Common myeloid progenitor, CD34-positive (primary cell): ENCODE measurements at places on chromosomes 2 and 18.

GRCh38 chr2:214127170-214127569 lies 283.7 kb upstream of the VWC2L start:
- DNase-seq, result no peak

DNA sequence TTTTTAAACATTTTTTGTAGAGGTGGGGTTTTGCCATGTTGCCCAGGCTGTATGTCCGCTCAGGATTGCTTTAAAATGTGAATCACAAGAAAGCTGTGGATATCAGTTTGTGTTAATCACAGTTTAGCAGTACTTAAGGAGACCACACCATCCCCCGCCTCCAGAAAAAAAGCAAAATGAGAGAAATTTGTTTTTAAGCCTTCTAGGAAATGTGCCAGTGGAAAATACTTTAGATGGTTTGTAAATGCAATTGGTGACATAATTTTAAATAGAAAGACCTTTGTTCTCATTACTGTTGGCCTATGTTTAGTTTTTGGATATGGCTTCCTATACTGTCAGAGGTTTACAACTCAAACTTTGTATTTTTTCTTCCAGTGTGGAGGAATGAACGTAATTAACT lies 27.0 kb downstream of the GCA start:
- DNase-seq, result no peak

GRCh38 chr18:7303316-7304060 lies 72.6 kb downstream of the LRRC30 start:
- no peak for DNase-seq

DNA sequence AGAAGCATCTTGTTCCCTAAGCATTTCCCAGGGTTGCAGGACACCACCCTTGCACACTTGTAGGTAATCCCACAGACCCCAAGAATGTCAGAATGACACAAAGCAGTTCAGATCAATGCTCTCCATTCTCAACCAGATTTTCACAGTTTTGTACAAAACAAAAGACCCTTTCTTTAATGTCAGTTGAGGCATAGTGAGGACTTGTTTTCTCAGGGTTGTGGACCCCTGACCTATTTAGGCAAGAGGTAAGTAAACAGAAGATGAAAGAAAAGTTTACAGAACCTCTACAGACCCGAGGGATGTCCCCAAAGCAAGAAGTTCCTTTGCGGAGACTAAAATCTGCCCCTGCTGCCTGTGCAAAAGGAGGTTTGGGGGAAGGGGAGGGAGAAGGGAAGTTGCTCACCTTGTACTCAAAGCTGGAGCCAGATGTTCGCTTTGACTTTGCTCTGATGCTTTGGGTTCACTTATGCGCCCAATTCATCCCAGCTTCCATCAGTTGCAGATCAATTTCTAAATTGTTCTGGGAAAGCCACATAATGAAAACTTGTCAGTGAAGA lies 635.4 kb downstream of the EPHA4 start:
- no peak for DNase-seq

- no peak for DNase-seq
These were observed 10.7 kb downstream of the LPIN1 start for GRCh38 chr2:11757101-11757500.

DNA sequence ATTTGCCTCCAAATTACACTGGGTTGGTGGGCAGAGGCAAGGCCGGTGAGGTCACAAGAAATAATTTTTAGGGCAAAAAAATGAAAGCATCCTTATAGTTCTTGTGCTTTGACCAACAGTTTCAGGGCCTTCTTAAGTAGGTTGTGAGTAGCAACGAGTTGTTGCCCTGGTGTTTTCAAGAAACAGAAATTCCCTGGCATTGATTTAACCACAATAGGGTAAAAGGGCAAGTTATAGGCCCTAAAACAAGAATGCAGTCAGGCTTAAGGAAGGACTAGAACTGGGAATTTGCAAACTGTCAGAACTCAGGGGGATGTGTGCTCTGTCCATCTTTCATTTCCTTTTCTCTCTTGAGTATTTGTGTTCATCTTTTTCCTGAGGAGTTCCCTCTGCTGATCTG lies 46.1 kb upstream of the STPG4 start:
- DNase-seq, result no peak

DNA sequence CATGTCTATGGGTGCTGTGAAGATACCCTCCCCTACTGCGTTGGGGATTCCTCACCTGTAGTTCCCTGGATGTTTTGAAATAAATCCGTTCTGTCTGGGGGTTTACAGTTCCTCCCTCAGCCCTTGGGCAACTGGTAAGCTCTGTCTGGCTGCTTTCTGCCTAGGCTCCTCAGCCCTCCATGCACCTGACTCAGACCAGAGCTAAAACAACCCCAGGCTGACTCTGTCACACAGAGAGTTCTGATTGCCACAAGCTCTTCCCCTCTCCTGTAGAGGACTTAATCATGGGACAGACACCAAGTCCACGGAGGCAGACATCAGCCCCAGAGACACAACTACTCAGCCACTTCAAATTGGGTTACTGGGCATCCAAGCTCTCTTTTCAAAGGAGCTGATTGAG lies 6.3 kb downstream of the VIT start:
- DNase-seq, result no peak

GRCh38 chr2:97712693-97713295 lies 582 bp upstream of the ZAP70 start:
- DNase-seq, result no peak

- no peak for DNase-seq
These were observed 155.0 kb upstream of the GLI2 start for GRCh38 chr2:120580709-120581108.

DNA sequence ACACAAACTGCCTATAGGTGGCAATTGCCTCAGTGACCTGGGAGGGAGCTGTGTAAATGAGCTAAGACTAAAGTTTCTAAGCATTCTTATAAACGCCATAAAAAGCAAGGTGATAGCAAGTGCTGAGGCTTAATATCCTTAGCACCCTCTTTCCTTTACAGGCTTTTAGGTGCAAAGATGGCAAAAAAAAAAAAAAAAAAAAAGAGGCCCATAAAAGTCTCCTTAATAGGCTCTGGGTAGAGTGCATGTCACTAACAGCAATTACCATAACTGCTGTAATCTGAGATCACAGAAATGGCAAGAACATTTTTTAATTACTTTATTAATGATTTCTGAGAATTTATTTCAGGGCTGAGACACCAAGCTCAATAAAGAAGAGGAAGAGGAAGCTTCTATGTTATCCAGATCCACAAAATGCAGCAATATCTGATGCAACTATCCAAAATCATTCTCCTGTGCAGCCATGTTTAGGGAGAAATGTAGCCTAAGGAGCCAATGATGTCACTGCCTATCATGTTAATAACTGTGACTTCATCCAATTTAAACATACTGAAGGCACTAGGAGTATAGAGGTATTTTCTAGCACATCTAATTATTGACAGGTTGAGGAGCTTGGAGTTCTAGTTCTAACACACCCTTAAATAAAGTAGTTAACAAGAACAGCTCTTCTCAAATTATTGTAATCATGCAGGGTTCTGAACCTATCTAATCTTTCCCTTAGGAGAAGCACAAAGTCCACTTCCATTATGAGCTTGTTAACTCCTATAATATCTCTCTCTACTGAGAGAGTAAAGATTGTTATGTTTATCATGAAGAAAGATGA lies 804.3 kb upstream of the ACVR2A start:
- DNase-seq, result no peak

- no peak for DNase-seq
These were observed 56.8 kb upstream of the DNMT3A start for GRCh38 chr2:25398534-25398933.

- no peak for DNase-seq
These were observed 69.8 kb upstream of the TCF4 start for GRCh38 chr18:55657572-55658331.

- DNase-seq, result no peak
These were observed 318.8 kb upstream of the KCNH7 start for GRCh38 chr2:163157411-163157810.

DNA sequence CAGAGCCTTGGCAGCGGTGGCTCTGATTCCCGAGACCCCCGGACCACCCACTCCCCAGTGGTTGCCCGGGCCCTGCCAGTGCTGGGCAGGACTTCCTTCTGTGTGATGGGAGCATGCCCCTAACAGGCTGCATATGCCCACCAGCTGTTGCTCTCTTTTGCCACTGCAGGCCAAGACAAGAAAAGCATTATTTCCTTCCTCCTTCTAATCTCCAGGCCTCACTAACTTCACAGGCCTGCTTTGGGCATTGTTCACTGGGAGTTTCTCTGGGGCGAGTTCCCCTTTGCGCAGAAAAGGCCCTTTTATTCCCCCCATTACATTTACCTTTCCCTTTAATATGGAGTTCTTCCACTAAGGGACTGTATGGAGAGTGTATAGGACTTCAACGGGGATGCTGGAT lies 249.1 kb upstream of the SIX2 start:
- peak; percentile 78 for DNase-seq

DNA sequence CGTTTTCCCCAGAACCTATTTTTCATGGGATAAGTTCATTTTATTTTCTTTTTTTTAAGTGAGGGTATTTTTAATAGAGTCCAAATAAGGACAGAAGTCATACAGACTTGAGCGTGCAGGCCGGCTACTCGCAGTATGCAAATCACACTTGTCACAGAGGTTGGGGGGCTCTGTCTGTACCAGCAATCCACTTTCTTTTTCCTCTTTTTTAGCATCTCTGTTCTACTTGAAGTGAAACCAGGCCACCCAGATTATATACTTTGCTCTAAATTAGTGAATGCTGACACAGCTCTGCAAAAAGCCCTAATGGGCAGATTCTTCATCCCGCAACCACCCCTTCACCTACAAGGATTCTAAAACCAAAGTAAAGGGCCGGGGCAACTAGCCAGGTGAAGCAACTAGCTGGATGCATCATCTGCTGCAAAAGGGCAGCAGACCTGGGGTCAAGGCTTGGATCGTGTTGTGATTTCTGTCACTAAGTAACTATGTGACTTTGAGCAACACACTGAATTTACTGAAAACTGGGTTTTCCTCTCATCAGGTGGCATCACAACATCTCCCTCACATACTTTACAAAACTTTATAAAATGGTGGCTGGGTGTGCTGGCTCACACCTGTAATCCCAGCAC lies 18.4 kb downstream of the KDSR start:
- no peak for DNase-seq

DNA sequence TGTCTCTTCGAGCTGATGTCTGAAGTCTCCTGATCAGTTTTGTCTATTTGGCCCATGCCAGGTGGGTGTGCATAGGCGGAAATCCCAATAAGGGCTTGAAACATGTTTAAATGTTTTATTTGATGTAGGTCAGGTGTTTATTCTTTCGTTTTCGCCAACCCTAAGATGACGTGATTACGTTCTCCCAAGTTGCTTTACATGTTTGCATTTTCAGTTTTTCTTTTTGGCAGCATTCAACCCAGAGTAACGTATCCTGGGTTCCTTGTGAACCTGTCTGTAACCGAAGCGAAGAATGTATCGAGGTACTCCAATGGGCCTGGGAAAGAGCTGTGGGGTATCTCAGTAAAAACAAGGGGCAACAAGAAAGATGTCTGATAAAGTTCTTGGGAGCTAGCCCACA lies 3.1 kb downstream of the ALPK2 start:
- no peak for DNase-seq

- no peak for DNase-seq
These were observed 28.5 kb downstream of the DAPL1 start for GRCh38 chr2:158823486-158824237.

DNA sequence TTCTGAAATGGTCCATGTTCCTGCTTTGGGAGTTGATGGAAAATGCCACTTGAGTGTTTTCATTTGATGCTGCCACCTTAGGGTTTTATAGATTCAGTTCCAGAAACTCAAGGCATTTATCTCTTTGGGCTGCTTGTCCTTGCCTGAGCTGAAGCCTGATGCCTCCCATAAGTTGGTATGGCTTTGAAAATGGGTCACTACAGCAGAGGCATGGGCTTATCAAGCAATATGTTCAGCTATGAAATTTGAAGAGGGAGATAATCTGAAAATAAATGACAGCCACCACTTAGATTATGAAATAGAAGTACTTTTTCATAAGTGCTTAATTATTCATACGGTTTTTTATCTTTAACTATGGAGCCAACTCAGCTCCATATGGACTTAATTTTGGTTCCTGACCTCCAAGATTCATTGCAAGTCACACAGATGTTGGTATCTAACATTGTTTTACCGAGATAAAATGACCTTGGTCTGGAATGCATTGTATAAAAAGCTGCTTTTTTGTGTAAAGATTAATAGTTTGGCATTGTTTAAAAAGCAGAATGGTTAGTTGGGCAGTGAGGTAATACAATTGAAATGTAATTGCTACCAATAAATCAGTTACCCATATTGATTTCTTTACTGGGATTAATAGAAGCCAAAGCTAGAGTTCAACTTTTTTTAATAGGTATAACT lies 4.5 kb downstream of the SLC14A1 start:
- no peak for DNase-seq

GRCh38 chr2:218788529-218789255 lies 6.7 kb downstream of the CYP27A1 start:
- no peak for DNase-seq

GRCh38 chr18:12819322-12819721 lies 64.7 kb downstream of the PTPN2 start:
- no peak for DNase-seq
